Diencephalon (tissue), 1 donor: ENCODE measurements at places on chromosomes 2 and 18. TPM values are rescaled to one million over a fixed set of nuclear protein-coding genes. Genes with fewer than 3 reads are reported as not detected.

The RPRM gene
- total RNA-seq: 21.5 TPM

The POMC gene
- total RNA-seq: 5.3 TPM

The LRRC30 gene
- total RNA-seq: not detected

The RTP5 gene
- total RNA-seq: 13.8 TPM

The TRABD2A gene
- 2.5 TPM for total RNA-seq

The CNDP1 gene
- 0.23 TPM for total RNA-seq

The TNFAIP6 gene
- 1.2 TPM for total RNA-seq

The ST8SIA5 gene
- total RNA-seq: 7.8 TPM

The ANKRD12 gene
- total RNA-seq: 156 TPM

The LINC00305 gene
- not detected for total RNA-seq

The REG3G gene
- total RNA-seq: not detected

The WNT6 gene
- total RNA-seq: 0.23 TPM

The VAMP8 gene
- 3.0 TPM for total RNA-seq

The HOXD8 gene
- total RNA-seq: not detected

The PROC gene
- total RNA-seq: 0.92 TPM

The GGCX gene
- total RNA-seq: 28.8 TPM

The RGPD4 gene
- total RNA-seq: 0.23 TPM

The NPHP1 gene
- total RNA-seq: 12.9 TPM

The VIL1 gene
- total RNA-seq: not detected

The PPP1R1C gene
- total RNA-seq: 3.9 TPM

The ITM2C gene
- 254 TPM for total RNA-seq

The CDKL4 gene
- total RNA-seq: 13.4 TPM

The NAGK gene
- total RNA-seq: 49.1 TPM

The VSNL1 gene
- total RNA-seq: 128 TPM

The MTCL1 gene
- 18.5 TPM for total RNA-seq

The AFG3L2 gene
- total RNA-seq: 48.7 TPM

The DIPK1C gene
- total RNA-seq: 15.9 TPM

The MYO3B gene
- total RNA-seq: 1.2 TPM

The MREG gene
- total RNA-seq: 4.6 TPM

The ALPG gene
- not detected for total RNA-seq

The GRB14 gene
- 12.5 TPM for total RNA-seq

The LIMS4 gene
- not detected for total RNA-seq

The ACVR1C gene
- total RNA-seq: 3.5 TPM

The STK11IP gene
- 17.8 TPM for total RNA-seq

The EVA1A gene
- total RNA-seq: not detected

The CYS1 gene
- 1.2 TPM for total RNA-seq

The WIPF1 gene
- total RNA-seq: 5.1 TPM

The LHCGR gene
- 0.23 TPM for total RNA-seq

The YIPF4 gene
- total RNA-seq: 39.0 TPM

The SCN9A gene
- 114 TPM for total RNA-seq

The ILKAP gene
- 55.1 TPM for total RNA-seq

The LRRTM1 gene
- total RNA-seq: 18.7 TPM

The RAPH1 gene
- 59.3 TPM for total RNA-seq

The CRACDL gene
- 3.7 TPM for total RNA-seq

The GPR75 gene
- 29.5 TPM for total RNA-seq

The RETREG2 gene
- total RNA-seq: 85.6 TPM

The TEKT4 gene
- total RNA-seq: 2.5 TPM

The KIAA2012 gene
- 2.5 TPM for total RNA-seq

The OXER1 gene
- total RNA-seq: not detected

The IGFBP5 gene
- total RNA-seq: 59.3 TPM

The UCN gene
- total RNA-seq: 0.92 TPM

The ST6GAL2 gene
- 170 TPM for total RNA-seq
